NCI-H2171 treated with DMSO at 0.1 percent for 48 hours (cell line): ENCODE measurements at places on chromosomes 4 and X.

DNA sequence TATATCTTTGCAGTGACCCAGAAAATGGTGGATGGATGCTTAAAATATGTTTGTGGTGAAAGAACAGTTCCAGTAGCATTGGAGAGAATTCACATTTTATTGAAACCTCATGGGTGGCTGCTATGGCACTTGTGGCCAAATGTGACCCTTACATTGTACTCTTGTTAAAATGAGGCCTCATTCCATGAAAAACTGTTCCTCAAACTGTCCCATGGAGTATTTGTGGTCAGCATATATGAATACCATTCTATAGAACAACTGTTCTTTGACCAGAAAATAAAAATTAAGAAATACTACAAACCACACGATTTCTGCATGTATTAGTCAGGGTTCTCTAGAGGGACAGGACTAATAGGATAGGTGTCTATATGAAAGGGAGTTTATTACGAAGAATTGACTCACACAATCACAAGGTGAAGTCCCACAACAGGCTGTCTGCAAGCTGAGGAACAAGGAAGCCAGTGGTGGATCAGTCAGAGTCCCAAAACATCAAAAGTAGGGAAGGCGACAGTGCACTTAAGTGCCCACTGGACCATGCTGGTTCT, 35.1 kb downstream of the GEMIN8 start:
- DNase-seq, result no peak

DNA sequence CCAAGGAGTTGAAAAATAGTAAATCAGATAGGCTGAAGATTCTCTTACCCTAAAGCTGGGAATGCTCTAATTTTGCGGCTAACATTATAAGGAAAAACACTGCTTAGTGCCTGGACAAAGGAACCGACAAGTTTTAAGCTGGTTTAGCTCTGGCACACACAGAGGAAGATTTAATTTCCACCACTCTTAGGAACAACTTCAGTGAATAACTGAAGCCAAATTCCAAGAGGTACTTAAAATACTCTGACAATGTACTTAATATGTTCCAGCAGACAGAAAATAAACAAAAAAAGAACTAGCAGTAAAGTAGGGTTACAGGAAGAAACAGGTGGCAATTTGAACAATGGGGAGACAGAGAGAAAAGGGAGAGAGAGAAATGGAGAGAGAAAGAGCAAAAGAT, 340.8 kb upstream of the NDST4 start:
- no peak for DNase-seq

GRCh38 chr4:147760176-147760575, 28.3 kb downstream of the ARHGAP10 start:
- DNase-seq, result no peak

GRCh38 chrX:21738950-21739287, 19.0 kb downstream of the SMPX start:
- DNase-seq, result no peak

- DNase-seq, result no peak
These were observed 399.6 kb upstream of the CT83 start for GRCh38 chrX:116862340-116862739.

- no peak for DNase-seq
These were observed 198.7 kb downstream of the QDPR start for GRCh38 chr4:17313194-17313593.

DNA sequence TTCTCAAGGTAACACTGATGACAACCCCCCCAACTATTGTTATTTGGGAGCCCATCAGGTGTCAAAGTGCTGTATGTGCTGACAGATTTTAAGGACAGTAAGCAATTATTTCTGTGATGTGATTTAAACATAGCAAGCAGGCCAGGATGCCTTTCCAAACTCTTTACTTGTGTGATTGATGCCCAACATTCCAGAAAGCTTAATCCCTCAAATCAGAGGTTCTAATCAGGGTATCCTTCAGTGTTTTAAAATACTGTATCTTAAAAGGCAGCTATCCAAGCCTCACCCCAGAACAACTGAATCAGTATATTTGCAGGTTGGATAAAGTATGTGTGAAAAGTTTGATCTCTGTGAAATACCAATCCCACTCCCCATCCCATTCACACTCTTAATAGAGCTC, 119.7 kb downstream of the GASK1B start:
- no peak for DNase-seq

- no peak for DNase-seq
These were observed 32.4 kb downstream of the EGF start for GRCh38 chr4:109945056-109945455.

DNA sequence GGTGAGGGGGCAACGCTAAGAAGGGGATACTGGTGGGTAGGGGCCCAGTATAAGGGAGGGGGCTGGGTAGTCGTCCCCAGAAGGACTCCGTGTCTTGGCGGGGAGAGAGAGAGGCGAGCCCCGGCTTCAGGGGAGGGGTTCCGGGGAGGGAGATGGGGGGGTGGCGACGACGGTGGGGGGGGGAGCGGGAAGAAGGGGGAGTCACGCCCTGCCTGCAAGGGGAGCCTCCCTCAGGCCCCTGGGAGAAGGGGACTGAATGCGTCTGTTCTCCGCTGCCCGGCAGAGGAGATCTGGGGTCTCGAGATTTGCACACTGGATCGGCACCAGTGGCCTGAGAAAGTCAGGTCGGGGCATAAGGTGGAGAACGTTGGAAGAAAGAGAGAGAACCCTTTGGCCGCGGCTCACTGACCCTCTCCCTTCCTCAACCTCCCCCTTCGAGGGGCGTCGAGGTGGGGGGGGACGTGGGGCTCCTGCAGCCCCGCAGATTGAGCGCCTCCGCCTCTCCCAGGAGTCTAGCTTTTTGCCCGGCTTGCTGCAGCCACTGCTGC, 609 bp upstream of the BCORL1 start:
- DNase-seq, result no peak

- no peak for DNase-seq
These were observed 1.2 kb upstream of the MAGEE2 start for GRCh38 chrX:75786290-75786689.

DNA sequence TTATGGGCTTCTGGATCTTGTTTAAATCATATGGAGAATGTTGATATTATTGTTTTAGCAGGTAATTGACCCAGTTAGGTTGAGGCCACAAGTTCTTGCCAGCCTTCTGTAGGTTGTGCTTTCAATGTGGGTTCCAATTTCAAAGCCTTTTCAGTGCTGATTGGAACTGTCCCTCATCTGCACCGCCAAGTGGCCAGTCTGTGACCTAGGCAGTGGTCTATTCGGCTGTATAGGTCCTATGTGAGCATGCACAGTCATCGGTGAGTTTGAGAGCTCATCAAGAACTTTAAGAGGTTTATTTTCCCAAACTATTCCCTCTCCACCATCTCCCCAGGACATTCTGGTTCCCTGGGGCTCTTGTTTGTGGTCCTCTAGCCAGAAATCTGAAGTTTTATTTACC, 35.7 kb downstream of the DDX53 start:
- no peak for DNase-seq

DNA sequence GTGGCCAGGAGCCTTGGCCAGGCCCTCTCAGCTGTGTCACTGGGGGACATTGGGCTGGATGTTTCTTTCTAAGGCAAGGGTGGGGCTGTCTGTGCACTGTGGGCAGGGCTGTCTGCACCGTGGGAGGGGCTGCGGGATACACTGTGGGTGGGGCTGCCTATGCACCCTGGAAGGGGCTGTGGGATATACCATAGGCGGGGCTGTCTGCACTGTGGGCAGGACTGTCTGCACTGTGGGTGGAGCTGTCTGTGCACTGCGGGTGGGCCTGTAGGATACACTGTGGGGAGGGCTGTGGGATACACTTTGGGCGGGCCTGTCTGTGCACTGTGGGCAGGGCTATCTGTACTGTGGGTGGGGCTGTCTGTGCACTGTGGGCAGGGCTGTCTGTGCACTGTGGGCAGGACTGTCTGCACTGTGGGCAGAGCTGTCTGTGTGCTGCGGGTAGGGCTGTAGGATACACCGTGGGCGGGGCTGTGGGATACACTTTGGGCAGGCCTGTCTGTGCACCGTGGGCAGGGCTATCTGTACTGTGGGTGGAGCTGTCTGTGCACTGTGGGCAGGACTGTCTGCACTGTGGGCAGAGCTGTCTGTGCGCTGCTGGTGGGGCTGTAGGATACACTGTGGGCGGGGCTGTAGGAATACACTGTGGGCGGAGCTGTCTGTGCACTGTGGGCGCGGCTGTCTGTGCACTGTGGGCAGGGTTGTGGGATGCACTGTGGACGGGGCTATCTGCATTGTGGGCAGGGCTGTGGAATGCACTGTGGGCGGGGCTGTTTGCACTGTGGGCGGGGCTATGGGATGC, 31.1 kb downstream of the ACOX3 start:
- no peak for DNase-seq
